ENCODE measurements at places on chromosomes 6 and 20.

DNA sequence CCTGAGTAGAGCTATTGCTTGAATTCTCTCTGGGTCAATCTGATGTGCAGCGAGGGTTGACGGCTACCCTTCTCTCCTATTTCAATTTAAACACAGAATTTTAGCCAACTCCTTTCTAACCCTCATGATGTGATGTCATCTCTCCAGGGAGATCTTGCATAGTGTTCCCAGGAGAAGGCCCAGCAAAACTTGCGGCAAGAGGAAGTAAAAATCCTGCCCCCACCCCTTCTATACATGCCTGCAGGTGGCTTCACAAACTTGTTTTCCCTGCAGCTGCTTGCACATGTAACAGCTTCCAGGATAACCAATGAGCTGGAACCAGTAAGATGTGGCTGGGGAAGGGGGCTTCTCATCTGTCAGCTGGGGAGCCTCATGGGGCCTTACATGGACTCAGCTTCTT, 169.3 kb upstream of the CDH4 start:
- DNase-seq: no peak

DNA sequence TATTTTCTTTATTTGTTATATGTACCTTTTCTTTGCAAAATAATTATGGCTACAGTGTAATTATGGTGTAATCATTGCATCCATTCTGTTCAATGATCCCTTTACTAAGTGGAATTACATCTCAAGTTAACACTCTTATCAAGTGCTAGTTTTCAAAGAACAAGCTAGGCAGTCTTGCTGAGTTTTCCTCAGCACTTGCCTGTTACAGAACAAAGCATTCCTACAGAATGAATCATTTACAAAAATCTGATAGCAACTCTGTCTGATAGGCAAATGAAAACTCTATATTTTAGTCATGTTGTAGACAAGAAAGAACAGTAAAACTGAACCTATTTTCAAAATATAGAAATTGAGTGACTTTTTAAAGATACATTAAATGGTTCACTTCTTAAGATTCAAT, 109.8 kb upstream of the POU3F2 start:
- DNase-seq: no peak

DNA sequence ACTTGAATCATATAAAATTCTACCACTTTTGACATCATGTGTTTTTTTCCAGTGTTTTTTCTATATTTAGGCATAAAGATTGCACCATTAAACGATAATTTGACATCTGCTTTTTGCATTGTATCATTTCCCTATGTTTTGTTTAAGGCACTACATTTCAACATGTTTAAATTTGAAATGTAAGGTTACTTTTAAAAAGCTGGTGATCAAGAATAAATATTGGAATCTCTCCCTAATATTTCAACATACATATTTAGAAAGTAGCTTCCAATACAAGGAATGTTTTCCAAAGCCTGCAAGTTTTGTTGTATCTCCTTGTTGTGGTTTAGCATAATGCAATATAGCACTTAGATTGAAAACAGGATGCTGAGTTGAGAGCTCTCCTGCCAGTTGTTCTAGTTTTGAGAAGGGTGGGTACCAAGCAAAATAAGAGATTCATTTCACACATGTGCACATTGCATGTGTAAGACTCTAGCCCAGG, 76.5 kb downstream of the SYNJ2 start:
- no peak for DNase-seq

DNA sequence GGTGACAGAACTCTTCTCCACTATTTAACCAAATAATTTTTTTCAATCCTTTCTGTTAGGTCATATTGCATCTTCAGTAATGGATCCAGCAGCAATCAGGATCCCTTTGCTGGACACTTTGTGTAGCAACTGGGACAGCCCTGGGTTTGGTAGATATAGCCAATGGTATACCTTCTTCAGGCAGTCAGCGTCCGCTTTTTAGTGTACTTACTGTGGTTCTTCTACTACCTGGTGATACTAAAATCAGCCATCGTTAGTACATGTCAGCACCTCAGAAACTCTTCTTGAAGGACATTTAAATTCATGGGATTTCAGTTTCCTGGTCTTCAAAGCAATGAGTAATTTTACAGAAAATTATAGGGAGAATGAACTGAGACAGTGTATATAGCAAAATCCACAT, 93.5 kb downstream of the ADGRG6 start:
- no peak for DNase-seq

DNA sequence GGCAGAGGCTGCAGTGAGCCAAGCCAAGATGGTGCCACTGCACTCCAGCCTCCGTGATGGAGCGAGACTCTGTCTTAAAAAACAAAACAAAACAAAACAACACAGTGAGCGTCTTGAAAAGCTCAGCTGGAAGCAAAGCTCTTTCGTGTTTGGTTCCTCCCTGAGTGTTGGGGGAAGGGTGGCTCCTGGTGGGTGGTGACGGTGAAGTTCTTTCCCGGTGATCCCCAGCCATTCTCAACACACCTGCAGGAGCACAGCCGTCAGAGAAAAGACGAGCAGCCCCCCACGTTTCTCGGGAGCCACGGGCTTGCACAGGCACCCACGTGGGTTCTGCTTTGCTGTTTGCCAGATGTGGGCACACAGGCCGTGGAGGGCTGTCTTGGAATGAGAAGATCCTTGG, 3.2 kb downstream of the BHLHE23 start:
- DNase-seq: no peak

GRCh38 chr6:14224359-14225103, 107.0 kb downstream of the CD83 start:
- DNase-seq: no peak

GRCh38 chr6:157158456-157158855, 164.9 kb downstream of the TMEM242 start:
- DNase-seq: no peak

DNA sequence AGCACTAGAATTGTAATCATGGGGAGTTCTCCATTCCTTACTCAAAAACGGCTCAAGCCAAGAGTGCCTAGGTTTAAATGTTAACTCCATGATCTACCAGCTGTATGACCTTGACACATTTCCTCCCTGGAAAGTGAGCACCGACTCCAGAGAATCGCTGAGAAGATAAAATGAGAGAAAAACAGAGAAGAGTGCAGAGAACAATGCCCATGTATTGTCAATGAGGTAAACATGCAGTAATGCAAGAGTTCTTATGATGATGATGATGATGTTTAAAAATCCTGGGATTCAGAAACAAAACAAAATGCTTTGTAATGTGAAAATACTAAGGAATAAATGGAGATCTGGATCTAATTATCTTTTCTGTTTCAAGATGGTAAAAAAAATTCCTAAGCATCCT, 64.8 kb upstream of the BEND6 start:
- DNase-seq: no peak

DNA sequence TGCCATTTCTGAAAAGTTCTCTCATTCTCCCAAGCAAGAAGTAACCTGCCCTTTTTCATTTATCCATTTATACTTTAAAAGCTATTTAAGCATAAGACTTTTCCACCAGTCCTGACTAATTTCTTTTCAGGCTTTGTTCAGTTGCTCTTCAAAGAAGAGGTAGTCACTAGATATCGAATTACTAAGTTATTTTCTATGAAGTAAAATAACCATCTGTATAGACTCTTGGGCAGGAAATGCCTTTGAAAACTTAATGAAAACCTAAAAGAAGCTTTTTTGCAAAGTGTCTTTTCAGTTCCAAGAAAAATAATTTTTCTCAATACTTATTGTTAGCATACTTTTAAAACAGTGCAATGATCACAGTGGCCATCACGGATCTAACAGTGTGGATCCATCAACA, 31.3 kb upstream of the LAMP5 start:
- no peak for DNase-seq

DNA sequence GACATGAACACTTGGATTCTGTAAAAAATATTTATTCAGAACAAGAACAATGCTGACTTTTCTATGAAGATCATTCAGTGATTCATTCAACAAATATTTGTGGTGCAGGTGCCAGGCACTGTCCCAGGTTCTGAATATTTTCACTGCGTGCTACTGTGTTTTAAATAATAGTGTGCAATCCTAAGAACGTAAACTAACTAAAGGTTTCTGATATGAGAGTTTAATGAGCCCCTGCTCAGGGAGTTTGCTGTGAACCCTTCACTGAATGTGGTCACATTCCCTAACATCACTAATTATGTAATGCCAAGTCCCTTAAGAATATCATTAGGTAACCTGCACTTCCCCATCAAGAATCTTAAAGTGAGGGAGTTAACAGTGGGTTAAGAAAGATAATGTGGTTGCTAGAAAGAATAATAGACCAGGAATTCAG, 1.7 kb upstream of the TMEM170B start:
- DNase-seq: no peak

DNA sequence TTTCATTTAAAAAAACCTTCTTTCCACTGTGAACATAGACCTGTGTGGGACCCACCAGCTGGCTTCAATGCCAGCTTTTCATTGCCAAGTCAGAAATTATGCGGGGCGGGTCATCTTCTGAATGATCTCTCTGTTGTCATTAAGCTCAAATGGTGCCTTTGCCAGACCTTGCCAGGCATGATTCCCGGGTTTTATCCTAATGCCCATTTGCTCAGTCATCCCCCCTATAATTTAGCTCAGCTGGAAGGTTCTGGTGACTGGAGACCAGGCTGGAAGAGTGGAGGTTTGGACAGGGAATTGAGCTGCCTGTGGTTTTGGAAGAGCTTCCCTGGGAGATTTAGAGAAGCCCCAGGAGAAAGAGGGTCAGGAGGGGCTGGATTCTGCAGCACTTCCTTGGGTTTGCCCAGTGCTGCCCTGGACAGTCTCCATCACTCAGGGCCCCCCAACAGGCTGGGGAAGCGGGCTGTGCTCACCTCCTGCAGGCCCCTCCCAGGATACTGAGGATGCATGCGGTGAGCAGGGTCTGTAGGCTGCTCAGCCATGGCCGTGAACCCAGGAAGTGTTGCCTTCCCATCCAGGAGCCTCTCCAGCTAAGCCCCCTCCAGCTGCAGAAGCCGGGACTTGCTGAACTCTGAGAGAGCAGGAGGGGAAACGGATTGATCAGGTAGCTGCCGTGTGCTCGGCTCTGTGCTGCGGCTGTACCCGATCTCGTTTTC, 273.0 kb downstream of the CDH4 start:
- DNase-seq: no peak

- DNase-seq: no peak
Measured at GRCh38 chr20:36815454-36816091, 42.0 kb upstream of the DSN1 start.

- DNase-seq: no peak
Measured at GRCh38 chr6:15305496-15305895, 59.6 kb downstream of the JARID2 start.

- DNase-seq: no peak
Measured at GRCh38 chr20:58602124-58602523, 49.0 kb upstream of the STX16 start.

- no peak for DNase-seq
Measured at GRCh38 chr6:153103319-153103655, 27.8 kb downstream of the RGS17 start.

DNA sequence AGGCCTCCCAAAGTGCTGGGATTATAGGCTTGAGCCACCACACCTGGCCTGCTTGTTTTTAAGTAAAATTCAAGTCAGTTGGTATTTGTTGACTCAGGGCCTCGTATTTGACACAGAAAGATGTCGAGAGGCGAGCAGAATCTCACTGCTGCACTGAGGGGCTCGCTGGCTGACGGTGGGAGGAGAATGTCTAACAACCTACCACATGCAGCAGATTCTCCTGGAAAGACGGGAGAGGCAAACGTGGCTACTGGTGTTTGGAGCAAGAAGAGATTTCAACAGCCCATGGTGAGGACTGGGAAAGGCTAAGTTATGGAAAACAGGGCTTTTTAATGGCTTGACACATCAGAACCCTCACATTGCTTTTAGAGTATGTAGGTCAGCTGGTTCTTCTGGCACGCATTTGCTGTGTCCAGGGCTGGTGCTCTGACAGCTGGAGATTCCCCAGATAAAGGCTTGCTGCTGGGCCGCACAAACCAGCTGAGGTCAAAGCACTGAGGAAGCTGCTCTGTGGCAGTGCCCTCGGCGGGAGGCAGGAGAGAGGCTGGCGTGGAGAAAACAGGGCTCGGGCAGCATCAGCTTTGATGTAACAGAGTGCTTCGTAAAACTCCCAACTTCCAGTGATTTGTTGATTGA, 84.2 kb upstream of the FRMD1 start:
- no peak for DNase-seq

DNA sequence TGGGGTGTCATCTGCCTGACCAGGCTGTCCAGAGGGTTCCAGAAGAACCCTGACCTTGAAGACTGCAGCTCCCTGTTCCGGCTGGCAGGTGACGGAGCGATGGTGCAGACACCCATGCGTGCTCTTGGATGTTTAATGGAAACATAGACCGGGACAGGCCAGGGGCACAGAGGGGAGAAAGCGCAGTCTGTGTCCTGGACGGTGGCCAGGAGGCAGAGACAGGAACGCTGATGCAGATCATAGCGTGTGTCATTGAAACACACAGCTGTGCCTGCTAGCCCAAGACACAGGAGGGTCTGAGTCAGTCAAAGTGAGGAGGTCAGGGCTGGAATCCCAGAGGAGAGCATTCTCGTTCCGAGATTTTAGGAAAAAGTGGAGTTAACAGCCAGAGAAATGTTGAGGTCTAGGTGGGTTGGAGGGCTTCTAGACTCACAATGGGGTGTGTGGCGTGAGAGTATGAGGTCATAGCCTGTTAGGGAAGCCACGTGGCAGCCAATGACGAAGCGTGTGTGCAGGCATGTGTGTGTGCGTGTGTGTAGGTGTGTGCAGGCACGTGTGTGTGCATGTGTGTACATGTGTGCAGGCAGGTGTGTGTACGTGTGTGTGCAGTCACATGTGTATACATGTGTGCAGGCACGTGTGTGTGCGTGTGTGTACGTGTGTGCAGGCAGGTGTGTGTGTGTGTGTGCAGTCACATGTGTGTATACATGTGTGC, 167.0 kb downstream of the ERMARD start:
- DNase-seq: no peak

DNA sequence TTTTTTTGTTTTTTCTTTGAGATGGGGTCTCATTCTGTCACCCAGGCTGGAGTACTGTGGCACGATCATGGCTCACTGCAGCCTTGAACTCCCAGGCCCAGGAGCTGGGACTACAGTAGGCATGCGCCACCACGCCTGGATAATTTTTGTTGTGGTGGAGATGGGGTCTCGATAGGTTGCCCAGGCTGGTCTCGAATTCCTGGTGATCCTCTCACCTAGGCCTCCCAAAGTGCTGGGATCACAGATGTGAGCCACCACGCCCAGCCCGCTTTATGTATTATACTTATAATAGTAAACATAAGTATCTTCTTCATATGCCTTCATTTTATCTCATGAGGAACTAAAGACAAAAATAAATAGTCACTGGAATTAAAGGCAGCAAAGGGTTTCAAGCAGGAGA, 63.5 kb downstream of the GINS1 start:
- DNase-seq: no peak

DNA sequence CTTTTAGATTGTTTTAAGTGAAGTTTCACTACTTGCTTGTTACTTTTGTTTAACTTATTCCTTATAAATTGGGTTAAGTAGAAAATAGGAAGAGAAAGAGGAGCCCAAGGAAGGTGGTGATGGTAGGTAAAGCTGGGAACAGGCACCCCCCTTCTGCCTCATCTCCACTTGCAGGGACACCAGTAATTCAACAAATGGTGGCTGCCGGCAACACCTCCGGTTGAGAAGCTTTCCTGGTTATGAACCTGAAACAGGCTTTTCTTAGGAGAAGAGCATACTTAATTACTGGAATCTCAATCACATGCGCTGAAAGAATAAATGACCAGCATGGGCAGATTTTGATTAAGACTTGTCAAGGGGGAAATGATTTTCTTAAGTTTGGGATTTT, 158.9 kb upstream of the ZNF217 start:
- DNase-seq: no peak

Data from CD8-positive, alpha-beta T cell (primary cell).